ENCODE measurements at places on chromosomes 13 and 19. TPM values are rescaled to one million over a fixed set of nuclear protein-coding genes. Genes with fewer than 3 reads are reported as not detected.
A peak's percentile ranks its signal among the peaks of the same experiment; 100 is the strongest.

DNA sequence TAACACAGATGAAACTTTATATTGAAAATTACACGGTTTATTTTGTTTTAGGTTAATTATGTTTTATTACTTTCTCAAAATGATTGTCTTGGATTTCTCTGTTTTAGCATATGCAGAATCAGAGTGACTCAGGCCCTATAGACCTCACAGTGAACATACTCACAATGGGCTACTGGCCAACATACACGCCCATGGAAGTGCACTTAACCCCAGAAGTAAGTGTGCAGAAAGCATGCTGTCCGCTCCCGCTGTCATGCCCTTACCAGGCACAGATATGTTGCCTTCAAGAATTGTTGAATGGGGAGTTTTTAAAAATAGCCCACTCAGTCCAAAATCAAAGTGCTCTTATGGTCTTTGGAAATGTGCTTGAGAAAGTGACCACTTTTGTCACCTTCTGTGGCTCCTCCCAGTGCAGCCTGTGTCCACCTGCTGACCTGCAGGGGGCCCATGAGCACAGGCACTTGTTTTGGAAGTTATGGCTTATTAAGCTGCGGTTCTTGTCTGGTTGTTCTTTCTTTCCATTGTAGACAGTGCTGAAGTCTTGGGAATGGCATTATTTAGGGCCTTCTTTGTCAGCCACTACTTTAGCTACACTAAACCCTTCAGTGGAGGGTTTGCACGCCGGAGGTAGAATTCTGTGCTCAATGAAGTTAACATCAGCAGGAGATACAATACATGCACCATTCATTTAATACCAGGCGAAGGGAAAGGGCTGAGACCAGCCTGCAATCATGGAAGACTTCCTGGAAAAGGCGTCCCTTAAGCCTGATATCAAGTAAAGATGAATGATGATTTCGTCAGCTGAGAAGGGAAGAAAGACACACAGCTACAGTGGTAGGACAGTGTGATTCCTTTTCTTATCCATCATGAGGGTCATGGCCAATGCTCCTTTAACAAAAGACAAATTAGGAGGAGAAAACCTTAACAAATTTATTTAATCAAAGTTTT, 36.7 kb downstream of the CUL4A start:
- no peak overlapping the region for H3K27ac ChIP-seq
- no peaks in the 10 kb centered on the region for H3K27me3 ChIP-seq
- no peak for DNase-seq
- no peaks in the 10 kb centered on the region for H3K4me1 ChIP-seq
- peaks cover 99% of the 10 kb centered on the region for H3K36me3 ChIP-seq

The NCCRP1 gene
- not detected for total RNA-seq

GRCh38 chr13:26095846-26096610, 44.2 kb upstream of the SHISA2 start:
- DNase-seq, result no peak
- no peak overlapping the region for H3K27ac ChIP-seq
- no peaks in the 10 kb centered on the region for H3K4me1 ChIP-seq
- H3K4me3 ChIP-seq, result no peak overlapping the region

GRCh38 chr13:110471156-110471832, 90.2 kb downstream of the RAB20 start:
- H3K36me3 ChIP-seq, result peaks cover 30% of the 10 kb centered on the region
- H3K27ac ChIP-seq, result peak overlapping the region; percentile 43
- no peaks in the 10 kb centered on the region for H3K27me3 ChIP-seq
- H3K4me3 ChIP-seq, result no peak overlapping the region
- H3K4me1 ChIP-seq, result peaks cover 7% of the 10 kb centered on the region

DNA sequence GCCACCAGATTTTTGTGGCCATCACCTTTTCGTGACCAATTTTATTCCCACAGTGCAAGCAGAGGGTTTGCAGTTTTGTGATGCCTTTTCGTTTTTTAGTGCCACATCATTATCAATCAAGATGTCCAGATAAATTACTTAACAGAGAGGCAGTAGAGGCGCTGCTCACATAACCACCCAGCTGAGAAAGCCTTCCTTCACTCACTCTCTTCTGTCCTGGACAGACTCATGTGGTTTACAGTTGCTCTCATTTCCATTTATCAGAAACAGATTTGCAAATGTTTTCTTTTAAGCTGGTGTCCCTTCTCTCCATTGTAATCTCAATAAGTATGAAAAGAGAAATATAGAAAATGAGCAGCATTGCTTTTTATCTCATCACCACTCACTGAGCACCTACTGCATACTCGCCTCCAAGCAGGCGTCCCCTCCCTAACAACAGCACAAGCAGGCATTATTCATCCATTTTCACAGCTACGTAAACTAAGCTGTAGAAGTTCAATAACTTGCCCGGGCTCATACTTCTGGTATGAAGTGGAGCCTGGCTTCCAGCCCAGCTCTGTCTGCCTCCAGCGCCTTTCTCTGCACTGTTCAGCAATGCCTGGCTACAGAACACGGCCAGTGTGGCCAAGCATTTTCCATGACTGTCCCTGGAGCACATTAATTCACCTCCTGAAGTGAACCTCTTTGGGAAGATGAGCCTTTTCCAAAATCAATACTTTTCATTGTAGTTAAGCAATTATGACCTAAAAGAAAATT, 34.6 kb upstream of the KATNAL1 start:
- H3K27me3 ChIP-seq, result no peaks in the 10 kb centered on the region
- no peaks in the 10 kb centered on the region for H3K36me3 ChIP-seq
- H3K27ac ChIP-seq, result peak overlapping the region; percentile 76
- peak; percentile 82 for DNase-seq
- H3K4me1 ChIP-seq, result peaks cover 37% of the 10 kb centered on the region

GRCh38 chr19:16482745-16483144, 11.0 kb upstream of the EPS15L1 start:
- no peaks in the 10 kb centered on the region for H3K36me3 ChIP-seq
- H3K4me1 ChIP-seq, result no peaks in the 10 kb centered on the region
- DNase-seq, result no peak
- H3K4me3 ChIP-seq, result no peak overlapping the region
- no peaks in the 10 kb centered on the region for H3K27me3 ChIP-seq

The ZNF730 gene
- total RNA-seq, result not detected

DNA sequence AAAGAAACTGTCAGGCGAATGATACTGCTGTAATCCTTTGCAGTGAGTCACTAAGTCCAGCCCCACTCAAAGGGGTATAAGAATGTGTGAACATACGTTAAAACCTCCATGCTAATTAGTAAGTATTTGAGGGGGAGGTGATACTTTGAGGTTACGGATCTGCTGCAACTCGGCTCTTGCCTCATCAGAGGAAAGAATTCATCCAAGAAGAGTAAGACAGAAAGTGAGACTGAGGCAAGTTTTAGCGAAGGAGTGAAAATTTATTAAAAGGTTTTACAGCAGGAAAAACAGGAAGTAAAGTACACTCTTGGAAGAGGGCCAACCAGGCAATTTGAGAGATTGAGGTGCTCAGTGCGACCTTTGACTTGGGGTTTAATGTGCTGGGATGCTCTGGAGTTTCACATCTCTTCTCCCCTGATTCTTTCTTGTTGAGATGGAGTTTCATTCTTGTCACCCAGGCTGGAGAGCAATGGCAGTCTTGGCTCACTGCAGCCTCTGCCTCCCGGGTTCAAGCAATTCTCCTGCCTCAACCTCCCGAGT, 9.8 kb downstream of the CLEC4M start:
- H3K36me3 ChIP-seq, result no peaks in the 10 kb centered on the region
- peaks cover 15% of the 10 kb centered on the region for H3K4me1 ChIP-seq
- no peak for DNase-seq
- H3K27ac ChIP-seq, result no peak overlapping the region

DNA sequence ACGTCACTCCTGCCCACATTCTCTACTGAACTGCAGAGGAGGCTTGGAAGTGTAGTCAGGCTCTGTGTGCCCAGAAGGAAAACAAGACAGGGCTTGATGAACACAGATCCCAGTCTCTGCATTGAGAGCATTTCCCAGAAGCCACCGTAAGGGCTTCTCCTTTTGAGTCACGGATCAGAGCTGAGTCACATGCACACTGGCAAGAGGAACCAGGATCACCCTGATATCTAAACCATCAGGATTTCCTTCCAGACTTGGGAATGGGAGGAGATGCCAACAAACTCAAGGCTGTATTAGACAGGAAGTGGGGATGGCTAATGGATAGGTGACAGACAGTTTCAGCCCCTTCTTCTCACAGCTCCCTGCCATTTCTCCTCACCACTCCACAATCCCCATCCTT, 17.7 kb upstream of the FBXO17 start:
- DNase-seq, result no peak
- H3K4me3 ChIP-seq, result no peak overlapping the region
- no peaks in the 10 kb centered on the region for H3K36me3 ChIP-seq
- no peak overlapping the region for H3K27ac ChIP-seq

DNA sequence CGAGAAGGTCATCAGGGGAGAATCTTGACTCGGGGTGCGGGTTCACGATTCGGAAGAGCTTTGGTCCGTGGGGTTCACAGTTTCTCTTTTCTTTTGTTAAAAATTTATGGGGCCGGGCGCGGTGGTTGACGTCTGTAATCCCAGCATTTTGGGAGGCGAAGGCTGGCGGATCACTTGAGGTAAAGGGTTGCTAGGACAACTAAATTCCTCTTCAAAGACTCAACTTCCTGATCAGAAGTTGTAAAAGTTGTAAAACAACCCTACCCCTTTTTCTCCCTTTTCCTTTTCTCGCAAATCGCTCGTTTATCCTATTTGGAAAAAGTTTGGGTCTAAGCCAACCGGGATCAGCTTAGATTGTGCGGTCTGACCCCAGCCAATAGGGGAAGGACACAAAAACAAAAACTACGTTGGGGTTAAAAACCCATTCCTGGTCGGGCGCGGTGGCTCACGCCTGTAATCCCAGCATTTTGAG, 673 bp downstream of the ZNF486 start:
- no peaks in the 10 kb centered on the region for H3K27me3 ChIP-seq
- peak overlapping the region; percentile 37 for H3K27ac ChIP-seq

The GIPR gene
- total RNA-seq, result 4.8 TPM

The SCN1B gene
- 22.1 TPM for total RNA-seq

GRCh38 chr19:14094854-14095253, 4.3 kb upstream of the SAMD1 start:
- H3K27ac ChIP-seq, result no peak overlapping the region
- H3K36me3 ChIP-seq, result peaks cover 8% of the 10 kb centered on the region
- no peaks in the 10 kb centered on the region for H3K27me3 ChIP-seq
- no peak overlapping the region for H3K4me3 ChIP-seq
- DNase-seq, result no peak

GRCh38 chr19:12333162-12334159, at the start of gene ZNF563:
Gene ZNF563 (minus strand): TSS chr19:12333633. CDS start chr19:12333482, 151 bp downstream.
- H3K27ac ChIP-seq, result peak within 1 kb of the TSS; percentile 79
- no peaks in the 10 kb centered on the region for H3K36me3 ChIP-seq
- peak; percentile 96 for DNase-seq
- peaks cover 37% of the 10 kb centered on the region for H3K4me1 ChIP-seq

- no peaks in the 10 kb centered on the region for H3K36me3 ChIP-seq
- no peak for DNase-seq
- H3K4me3 ChIP-seq, result no peak overlapping the region
- H3K27ac ChIP-seq, result no peak overlapping the region
- no peaks in the 10 kb centered on the region for H3K4me1 ChIP-seq
These were observed 118.6 kb downstream of the DLEU7 start for GRCh38 chr13:50724913-50725312.

DNA sequence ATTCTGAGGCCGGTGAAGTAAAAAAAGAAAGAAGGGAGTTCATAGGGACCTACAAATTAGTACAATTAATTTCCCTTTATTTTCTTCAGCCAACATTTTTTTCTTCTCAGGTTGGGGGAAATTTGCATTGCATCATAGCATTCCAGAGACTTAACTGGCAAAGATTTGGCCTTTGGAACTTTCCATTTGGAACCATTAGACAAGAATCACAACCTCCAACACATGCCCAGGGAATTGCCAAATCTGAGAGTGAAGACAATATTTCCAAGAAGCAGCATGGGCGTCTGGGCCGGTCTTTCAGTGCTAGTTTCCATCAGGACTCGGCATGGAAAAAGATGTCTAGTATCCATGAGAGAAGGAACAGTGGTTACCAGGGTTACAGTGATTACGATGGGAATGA, 6.4 kb upstream of the ERCC5 start:
- no peaks in the 10 kb centered on the region for H3K27me3 ChIP-seq
- no peak overlapping the region for H3K4me3 ChIP-seq
- H3K4me1 ChIP-seq, result no peaks in the 10 kb centered on the region
- DNase-seq, result no peak

The VSTM2B gene
- total RNA-seq, result not detected

DNA sequence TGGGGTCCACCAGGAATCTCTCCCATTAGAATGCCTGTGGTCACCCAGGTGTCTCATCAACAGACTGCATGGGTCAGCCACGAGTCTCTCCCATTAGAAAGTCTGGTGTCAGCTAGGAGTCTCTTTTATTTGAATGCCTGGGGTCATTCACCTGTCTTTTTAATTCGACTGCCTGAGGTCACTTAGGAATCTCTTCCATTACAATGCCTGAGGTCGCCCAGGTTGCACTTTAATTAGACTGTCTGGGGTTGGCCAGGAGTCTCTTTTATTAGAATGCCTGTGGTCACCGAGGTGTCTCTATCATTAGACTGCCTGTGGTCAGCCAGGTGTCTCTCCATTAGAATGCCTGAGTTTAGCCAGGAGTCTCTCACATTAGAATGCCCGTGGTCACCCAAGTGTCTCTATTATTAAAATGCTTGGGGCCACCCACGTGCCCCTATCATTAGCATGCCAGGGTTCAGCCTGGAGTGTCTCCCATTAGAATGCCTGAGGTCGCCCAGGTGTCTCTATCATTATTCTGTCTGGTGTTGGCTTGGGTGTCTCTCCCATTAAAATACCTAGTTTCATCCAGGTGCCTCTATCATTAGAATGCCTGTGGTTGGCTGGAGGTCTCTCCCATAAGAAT, 1474.3 kb downstream of the UQCRFS1 start:
- no peak for DNase-seq
- no peaks in the 10 kb centered on the region for H3K4me1 ChIP-seq
- H3K27me3 ChIP-seq, result no peaks in the 10 kb centered on the region
- H3K4me3 ChIP-seq, result no peak overlapping the region
- no peak overlapping the region for H3K27ac ChIP-seq
- H3K36me3 ChIP-seq, result no peaks in the 10 kb centered on the region

GRCh38 chr13:63128716-63129115, 1713.1 kb upstream of the PCDH20 start:
- H3K27me3 ChIP-seq, result no peaks in the 10 kb centered on the region
- DNase-seq, result no peak
- no peaks in the 10 kb centered on the region for H3K36me3 ChIP-seq
- no peak overlapping the region for H3K4me3 ChIP-seq
- H3K27ac ChIP-seq, result no peak overlapping the region

The ZNF99 gene
- 0.11 TPM for total RNA-seq

DNA sequence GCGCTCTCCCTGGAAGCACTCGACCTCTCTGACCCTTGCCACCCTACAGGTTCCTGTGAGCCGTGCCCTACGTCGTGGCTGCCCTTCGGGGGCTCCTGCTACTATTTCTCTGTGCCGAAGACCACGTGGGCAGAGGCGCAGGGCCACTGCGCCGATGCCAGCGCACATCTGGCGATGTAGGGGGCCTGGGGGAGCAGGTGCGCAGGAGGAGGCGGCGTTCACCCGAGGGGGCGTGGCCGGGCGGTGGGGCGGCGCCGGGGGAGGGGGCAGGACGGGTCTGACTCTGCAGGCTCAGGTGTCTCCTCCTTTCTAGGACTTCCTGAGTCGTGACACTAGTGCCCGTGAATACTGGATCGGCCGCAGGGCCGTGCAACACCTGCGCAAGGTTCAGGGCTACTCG, 26.4 kb downstream of the CLEC4M start:
- H3K27ac ChIP-seq, result no peak overlapping the region
- no peaks in the 10 kb centered on the region for H3K4me1 ChIP-seq
- no peak overlapping the region for H3K4me3 ChIP-seq
- H3K36me3 ChIP-seq, result no peaks in the 10 kb centered on the region
- no peak for DNase-seq

The CCL25 gene
- total RNA-seq, result not detected

GRCh38 chr19:41097302-41097701, 9.1 kb downstream of the CYP2A13 start:
- H3K27me3 ChIP-seq, result no peaks in the 10 kb centered on the region
